Fibroblast of skin of right biceps (primary cell): ENCODE measurements at places on chromosomes 1 and 21.

DNA sequence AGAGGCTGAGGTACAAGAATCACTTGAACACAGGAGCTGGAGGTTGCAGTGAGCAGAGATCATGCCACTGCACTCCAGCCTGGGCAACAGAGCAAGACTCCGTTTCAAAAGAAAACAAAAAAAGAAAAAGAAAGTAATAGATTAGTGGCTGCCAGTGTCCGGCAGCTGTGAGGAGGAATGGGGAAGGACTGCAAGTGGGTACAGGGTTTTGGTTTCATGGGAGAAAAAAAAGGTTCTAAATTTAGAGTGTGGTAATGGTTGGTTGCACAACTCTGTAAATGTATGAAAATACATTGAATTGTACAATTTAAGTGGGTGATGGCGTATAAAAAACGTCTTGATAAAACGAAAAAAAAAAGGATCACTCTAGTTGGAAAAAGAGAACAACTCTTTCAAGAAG, 6.7 kb downstream of the TAF1A start:
- no peak for DNase-seq

GRCh38 chr1:201882665-201883132, 6.0 kb upstream of the SHISA4 start:
- DNase-seq = peak; percentile 92

DNA sequence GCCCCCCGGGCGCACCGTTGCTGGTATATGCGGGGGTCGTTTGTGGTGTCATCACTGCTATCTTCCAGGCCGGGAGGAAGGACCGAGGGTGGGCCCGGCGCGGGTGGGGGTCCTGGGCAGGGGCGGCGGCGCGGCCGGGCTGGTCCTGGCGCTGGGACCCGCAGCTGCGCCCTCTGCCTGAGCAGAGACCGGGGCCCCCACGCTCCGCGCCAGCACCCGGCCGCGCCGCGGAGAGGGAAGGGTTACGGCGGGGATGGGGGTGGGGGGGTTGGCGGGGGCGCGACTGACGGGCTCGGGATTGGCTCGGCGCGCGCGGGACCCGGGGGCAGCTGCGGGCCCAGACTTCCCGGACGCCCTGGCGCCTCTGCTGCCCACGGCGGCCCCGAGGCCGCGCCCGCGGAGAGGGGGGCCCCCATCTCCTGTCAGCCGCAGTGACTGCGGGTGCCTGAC, 13.8 kb upstream of the SAMD11 start:
- DNase-seq = peak; percentile 39

GRCh38 chr1:200075938-200076546, 48.5 kb downstream of the NR5A2 start:
- peak; percentile 87 for DNase-seq

DNA sequence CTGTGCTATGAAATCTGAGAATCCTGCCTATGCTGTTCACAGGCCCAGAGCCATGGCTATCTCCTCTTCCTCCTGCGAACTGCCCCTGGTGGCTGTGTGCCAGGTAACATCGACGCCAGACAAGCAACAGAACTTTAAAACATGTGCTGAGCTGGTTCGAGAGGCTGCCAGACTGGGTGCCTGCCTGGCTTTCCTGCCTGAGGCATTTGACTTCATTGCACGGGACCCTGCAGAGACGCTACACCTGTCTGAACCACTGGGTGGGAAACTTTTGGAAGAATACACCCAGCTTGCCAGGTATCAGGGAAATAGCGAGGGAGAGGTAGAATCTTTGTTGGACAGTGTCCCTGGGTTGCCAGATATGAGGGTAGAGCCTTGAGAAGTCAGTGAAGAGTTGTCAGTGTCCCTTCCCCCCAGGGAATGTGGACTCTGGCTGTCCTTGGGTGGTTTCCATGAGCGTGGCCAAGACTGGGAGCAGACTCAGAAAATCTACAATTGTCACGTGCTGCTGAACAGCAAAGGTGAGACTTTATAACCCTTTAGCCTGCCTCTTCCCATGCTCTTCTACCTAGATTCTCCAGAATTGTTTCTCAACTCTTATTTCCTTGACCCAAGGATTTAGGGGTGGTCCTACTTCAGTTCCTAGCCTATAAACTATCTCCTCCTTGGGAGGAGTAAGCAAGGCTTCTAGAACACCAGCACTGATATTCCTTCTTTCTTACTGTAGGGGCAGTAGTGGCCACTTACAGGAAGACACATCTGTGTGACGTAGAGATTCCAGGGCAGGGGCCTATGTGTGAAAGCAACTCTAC, 1.4 kb downstream of the NIT1 start:
- DNase-seq = peak; percentile 71

GRCh38 chr1:161185732-161186311, 8.5 kb upstream of the B4GALT3 start:
- no peak for DNase-seq

DNA sequence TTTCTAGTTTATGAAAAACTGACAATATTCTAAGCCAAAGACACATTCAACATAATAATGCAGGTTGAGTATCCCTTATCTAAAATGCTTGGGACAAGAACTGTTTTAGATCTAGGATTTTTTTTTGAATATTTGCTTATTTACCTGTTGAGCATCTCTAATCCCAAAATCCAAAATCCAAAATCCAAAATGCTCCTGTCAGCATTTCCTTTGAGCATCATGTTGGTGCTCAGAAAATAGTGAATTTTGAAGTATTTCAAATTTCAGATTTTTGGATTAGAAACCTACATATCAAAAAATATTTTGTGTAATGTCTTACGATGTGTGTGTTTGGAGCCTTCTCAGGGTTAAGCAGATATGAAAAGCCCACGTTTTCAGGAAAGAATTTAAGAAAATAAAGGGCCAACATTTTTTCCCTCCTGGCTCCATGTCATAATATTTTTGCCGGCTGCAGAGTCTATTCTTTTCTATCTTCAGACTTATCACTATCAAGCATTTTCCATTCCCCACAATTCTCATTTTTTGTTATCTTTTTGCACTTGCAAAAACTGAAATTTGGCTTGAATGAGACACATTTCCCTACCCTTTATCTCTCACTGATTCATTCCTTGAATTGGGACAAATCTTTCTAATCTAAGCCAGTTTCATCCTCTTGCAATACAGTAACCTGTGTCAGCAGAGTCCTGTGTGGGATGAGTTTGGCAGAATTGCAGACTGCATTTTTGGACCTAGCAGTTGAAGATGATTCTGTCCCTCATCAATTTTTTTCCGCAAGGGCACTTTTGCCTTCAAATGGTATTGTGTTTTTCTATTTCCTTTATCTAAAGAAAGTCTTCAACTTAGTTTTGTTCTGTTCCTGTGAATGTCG, 233.9 kb downstream of the DISC1 start:
- no peak for DNase-seq
